ENCODE measurements at places on chromosomes 1 and 21. TPM values are rescaled to one million over a fixed set of nuclear protein-coding genes. Genes with fewer than 3 reads are reported as not detected.
A peak's percentile ranks its signal among the peaks of the same experiment; 100 is the strongest.

GRCh38 chr1:222454186-222454585, 93.7 kb downstream of the HHIPL2 start:
- peaks cover 14% of the 10 kb centered on the region for H3K4me1 ChIP-seq
- H3K27me3 ChIP-seq, result no peaks in the 10 kb centered on the region
- DNase-seq, result no peak
- H3K36me3 ChIP-seq, result peaks cover 7% of the 10 kb centered on the region

RYR2 gene
- 0.02 TPM for total RNA-seq

DNA sequence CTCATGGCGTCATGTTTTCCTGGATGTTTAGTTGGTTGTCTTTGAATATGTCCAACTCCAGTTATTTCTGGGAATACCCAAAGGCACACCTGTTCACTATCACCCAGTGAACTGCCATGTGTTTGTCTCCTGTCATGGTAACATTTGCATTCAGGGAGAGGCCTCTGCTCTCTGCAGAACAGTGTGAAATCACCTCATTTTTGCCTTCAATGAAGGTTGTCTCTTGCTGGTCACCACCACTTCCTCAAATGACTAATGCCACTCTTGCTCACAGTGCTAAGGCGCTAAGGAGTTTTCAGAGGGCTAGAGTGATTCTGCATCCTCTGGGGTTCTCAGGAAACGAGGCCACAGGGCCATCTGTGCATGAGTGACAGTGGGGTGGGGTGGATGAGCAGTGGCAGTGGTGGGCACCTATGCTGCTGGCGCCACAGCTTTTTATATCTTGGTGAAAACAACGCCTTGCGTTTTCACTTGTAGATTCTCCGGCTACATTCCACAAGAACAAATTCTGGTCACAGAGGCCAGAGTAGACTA, 60.0 kb upstream of the ATP5PO start:
- peak overlapping the region; percentile 67 for H3K4me3 ChIP-seq
- H3K27ac ChIP-seq, result peak overlapping the region; percentile 100
- peaks cover 64% of the 10 kb centered on the region for H3K4me1 ChIP-seq
- peak; percentile 87 for DNase-seq
- H3K36me3 ChIP-seq, result peaks cover 2% of the 10 kb centered on the region

DNA sequence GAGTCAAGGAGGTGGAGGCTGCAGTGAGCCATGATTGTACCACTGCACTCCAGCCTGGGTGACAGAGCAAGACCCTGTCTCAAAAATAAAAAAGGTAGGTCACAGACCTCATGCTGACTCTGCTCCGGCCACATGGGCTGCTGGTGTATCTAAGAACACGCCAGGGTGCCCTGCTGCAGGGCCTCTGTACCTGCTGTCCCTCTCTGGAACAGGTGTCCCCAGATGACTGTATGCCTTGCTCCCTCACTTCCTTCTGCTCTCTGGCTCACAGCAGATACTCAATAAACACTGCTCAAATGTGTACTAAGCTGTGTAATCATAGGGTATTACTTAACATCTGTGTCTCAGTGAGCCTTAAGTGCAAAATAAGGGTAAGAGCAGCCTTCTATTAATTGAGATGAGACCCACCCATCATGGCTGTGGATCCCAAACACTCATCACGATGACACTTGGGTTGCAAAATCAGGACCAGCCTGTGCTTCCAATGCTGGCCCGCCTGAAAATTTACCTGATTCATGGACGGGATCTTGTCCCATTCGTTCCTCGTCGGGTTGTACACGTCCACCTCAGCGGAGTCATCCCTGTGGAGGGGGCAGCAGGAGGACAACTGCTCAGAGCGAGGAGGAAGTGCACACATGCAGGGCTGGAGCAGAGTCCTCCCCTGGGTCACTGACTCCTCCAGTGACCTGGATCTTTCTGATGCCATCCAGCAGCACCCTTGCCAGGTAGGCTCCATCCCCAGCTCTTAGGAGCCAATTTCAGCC, 7.5 kb downstream of the KLHL21 start:
- H3K36me3 ChIP-seq, result peaks cover 44% of the 10 kb centered on the region
- DNase-seq, result no peak
- H3K27ac ChIP-seq, result no peak overlapping the region
